ENCODE measurements at places on chromosomes 4 and X.

GRCh38 chr4:106362086-106362825, 6.3 kb downstream of the GIMD1 start:
- no peak for DNase-seq

GRCh38 chrX:39815631-39816030, 282.1 kb downstream of the BCOR start:
- no peak for DNase-seq

DNA sequence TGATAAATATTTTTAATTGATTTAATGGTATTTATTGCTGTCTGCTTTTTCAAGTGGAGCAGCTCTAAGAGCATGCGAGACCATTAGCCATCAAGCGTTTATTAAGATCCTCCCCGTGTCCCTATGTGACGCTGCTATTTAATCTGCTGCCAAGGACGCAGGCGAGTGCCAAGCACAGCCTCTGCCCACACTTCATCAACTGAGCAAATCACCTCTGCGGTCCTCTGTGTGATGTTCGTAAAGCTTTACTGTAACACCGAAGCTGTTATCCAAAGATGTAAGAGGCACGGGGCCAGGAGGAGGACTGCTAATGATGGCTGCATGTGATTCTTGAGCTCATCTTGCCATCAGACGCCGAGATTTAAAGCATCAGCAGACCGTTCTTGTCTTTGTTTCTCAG, 79.5 kb downstream of the STOX2 start:
- no peak for DNase-seq

DNA sequence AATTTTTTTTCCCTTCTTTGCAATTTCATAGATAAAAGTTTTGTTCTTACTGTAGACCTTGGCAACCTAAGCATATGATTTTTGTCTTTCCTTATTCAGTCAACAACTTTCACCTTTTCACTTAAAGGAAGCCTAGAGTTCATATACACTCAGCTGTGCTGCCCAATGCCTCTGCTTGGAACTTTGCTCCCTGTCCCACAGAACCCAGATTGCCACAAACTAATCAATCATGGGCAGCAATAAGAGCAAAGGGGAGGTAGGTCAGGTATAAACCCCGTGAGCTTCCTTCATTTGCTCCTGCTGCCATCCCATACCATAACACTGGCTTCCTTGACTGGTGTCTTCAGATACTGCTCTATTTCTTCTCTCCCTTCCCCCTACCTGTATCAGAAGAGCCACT, 51.0 kb upstream of the BEND2 start:
- no peak for DNase-seq

DNA sequence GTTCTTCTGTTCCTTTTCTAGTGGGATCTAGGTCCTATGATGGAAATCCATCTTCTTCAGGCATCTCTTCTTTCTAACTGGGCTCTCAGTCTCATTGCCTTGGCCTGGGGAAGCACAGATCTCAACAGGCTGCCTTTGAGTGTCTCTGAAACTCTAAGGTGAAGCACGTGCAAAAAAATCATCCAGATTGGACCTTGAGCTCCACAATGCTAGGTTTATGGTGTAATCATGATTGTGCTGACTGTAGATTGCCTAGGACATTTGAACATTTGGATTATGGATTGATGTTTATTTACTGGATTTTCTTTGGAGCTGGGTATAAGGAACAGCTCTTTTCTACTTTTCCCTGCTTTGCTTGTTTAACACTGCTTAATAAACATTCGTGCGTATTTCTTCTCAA, 191.5 kb upstream of the NR3C2 start:
- DNase-seq = no peak

Measured in activated T-cell treated with anti-CD3 and anti-CD28 coated beads for 1 hour (primary cell).